ENCODE measurements at places on chromosomes 11 and 22.

DNA sequence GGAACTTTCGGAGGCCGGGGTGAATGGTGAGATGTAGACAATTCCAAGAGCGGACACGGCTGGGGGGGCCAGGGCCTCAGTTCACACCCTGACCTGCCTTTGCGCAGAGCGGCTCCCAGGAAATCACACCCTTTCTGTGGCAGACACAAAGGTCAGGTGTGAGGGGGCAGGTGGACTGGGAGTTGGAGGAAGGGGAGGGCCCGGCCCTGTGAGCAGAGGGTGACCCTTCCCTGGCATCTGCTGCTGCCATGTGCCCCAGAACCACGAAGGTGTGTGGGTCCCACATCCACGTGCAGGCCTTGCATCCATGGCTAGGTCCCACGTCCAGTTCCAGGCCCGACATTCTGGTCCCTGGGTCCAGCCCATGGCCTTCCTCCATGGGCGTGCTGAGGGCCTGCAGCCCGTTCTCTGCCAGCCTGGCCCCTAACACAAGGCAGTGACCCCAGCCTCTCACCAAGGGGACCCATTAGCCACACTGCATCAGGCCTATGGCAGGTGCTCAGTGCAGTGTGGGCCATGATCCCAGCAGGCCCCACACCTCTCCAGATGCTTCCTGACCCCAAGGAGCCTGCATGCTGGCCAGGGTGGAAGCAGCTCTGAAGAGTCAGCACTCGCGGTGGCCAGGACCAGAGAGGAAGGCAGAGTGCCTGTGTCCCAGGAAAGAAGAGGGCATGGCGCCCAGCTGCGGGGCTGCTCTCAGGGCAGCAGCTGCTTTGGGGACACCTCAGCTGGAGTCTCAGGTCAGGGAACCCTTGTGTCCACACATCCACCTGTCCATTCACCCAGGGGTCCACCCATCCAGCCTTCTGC lies 18.9 kb upstream of the PIM3 start:
- DNase-seq = no peak

DNA sequence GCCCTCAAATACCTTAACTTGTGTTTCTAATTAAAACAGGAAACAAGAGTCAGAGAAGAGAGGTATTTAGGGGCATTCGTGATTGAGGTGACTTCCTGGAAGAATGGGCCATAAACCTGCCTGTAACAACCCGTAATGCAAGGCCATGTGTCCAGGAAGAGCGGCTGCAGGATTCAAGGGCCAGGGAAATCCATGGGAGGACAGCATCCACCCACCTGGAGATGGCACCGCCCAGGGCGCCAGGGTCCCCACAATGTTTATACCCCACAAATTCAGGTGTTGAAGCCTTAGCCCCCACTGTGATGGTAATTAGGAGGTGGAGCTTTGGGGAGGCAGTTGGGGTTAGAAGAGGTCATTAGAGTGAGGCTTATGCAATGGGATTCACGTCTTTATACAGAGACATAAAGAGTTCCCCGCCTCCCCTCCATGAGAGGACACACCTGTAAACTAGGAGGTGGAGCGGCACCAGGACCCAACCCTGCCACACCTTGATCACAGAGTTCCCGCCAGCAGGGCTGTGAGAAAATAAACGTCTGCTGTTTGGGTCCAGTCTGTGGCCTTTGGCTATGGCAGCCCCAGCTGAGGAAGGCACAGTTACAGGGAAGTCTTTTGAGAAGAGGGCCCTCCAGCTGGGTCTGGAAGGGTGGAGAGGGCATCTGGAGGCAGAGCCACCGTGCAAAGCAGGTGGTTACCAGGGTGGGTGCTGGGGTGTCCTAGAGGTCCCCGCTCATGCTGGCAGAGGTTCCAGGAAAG lies 1394.3 kb downstream of the TBC1D22A start:
- DNase-seq = no peak

GRCh38 chr11:70695086-70695960 lies 297.0 kb downstream of the CTTN start:
- no peak for DNase-seq

- no peak for DNase-seq
Observed at GRCh38 chr11:14258221-14258935, 100.6 kb downstream of the RRAS2 start.

Measured in hematopoietic multipotent progenitor cell (in vitro differentiated cells).